ENCODE measurements at places on chromosomes 16 and 17.

- no peak for DNase-seq
Observed at GRCh38 chr17:21119919-21120249, 6.9 kb upstream of the DHRS7B start.

- DNase-seq: no peak
Observed at GRCh38 chr16:14193316-14193871, 122.3 kb downstream of the MRTFB start.

GRCh38 chr17:13154398-13154797, 136.6 kb upstream of the ELAC2 start:
- no peak for DNase-seq

- no peak for DNase-seq
Observed at GRCh38 chr16:66425651-66426050, 1.4 kb upstream of the BEAN1 start.

- DNase-seq: no peak
Observed at GRCh38 chr16:54363766-54364165, 77.2 kb upstream of the IRX3 start.

DNA sequence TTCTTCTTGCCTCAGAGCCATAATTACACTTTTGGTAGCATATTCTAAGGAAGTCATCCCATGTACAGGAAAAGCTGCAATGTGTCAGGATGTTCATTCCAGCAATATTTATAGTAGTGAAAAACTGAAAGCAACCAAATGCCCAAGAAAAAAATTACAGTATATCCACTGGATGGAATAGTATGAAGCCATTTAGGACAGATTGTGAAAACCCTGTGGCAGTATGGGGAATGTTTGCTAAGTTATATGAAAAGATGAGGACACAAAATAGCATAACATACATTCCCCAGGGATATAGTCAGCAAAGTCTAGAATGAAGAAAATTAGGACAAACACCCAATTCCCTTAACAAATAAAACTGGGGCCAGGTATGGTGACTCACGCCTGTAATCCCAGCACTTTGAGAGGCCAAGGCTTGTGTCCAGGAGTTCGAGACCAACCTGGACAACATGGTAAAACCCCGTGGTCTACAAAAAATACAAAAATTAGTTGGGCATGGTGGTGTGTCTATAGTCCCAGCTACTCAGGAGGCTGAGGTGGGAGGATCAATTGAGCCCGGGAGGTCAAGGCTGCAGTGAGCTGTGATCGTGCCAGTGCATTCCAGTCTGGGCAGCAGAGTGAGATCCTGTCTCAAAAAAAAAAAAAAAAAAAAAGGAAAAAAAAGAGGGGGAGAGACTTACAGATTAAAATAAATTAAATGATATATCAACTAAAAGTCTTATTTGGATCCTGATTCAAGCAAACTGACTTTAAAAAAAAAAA, 2.3 kb downstream of the LRRC3C start:
- DNase-seq: no peak

Data from spinal cord (tissue), 10 donors.